Stomach (tissue), 19 donors: ENCODE measurements at places on chromosomes 4 and X.

GRCh38 chr4:172836661-172837060 lies 331.9 kb upstream of the GALNT7 start:
- H3K4me3 ChIP-seq = no peak overlapping the region
- H3K4me1 ChIP-seq = no peaks in the 10 kb centered on the region
- no peak overlapping the region for H3K27ac ChIP-seq
- no peaks in the 10 kb centered on the region for H3K27me3 ChIP-seq
- no peak for DNase-seq

GRCh38 chr4:165788686-165789463 lies 84.2 kb upstream of the TLL1 start:
- peak; percentile 47 for DNase-seq
- no peak overlapping the region for H3K27ac ChIP-seq
- no peaks in the 10 kb centered on the region for H3K27me3 ChIP-seq
- H3K36me3 ChIP-seq = no peaks in the 10 kb centered on the region
- no peaks in the 10 kb centered on the region for H3K4me1 ChIP-seq

GRCh38 chr4:70041652-70042286 lies 8.5 kb upstream of the HTN1 start:
- H3K4me3 ChIP-seq = no peak overlapping the region
- no peaks in the 10 kb centered on the region for H3K4me1 ChIP-seq
- DNase-seq = no peak
- H3K36me3 ChIP-seq = no peaks in the 10 kb centered on the region
- no peak overlapping the region for H3K27ac ChIP-seq

GRCh38 chr4:1207603-1208265 lies 35.4 kb upstream of the SPON2 start:
- H3K4me1 ChIP-seq = peaks cover 86% of the 10 kb centered on the region
- peak overlapping the region; percentile 78 for H3K27ac ChIP-seq
- H3K4me3 ChIP-seq = peak overlapping the region; percentile 15
- peak; percentile 66 for DNase-seq
- no peaks in the 10 kb centered on the region for H3K27me3 ChIP-seq

- no peaks in the 10 kb centered on the region for H3K36me3 ChIP-seq
- no peak overlapping the region for H3K4me3 ChIP-seq
- no peaks in the 10 kb centered on the region for H3K27me3 ChIP-seq
- H3K4me1 ChIP-seq = no peaks in the 10 kb centered on the region
- DNase-seq = no peak
Measured at GRCh38 chrX:8284131-8284530, 113.1 kb upstream of the VCX2 start.

GRCh38 chr4:153809307-153809706 lies 20.4 kb upstream of the SFRP2 start:
- no peaks in the 10 kb centered on the region for H3K27me3 ChIP-seq
- no peaks in the 10 kb centered on the region for H3K4me1 ChIP-seq
- no peak overlapping the region for H3K4me3 ChIP-seq
- H3K27ac ChIP-seq = no peak overlapping the region

DNA sequence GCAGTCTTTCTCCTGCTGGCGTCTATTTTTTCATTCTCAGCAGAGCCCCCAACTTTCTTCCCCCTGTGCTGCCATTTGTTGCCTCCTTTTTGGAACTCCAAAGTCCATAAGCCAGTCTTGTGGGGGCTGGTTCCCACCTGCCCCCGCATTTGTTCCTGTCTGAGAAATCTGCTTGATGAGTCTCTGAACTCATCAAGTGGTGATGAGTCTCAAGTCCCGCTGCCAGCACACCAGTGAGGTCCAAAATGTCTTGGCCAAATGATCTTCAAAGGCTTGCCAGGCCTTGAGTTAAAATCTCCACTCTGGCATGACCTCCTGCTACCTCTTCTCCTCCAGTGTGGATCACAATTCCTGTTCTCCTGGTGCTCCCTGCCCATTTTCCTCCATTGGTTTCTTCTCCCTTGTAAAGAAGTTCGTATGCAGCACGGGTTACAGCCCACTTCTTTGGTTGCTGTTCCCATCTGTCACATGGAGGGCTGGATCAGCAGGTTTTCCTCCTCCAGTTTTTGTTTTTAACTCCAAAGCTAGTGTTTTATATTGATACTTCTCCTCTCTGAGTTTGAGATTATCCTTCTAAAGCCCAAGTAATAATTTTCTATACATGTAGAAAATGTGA lies 72.7 kb upstream of the LIMCH1 start:
- H3K4me1 ChIP-seq = no peaks in the 10 kb centered on the region
- no peak for DNase-seq

GRCh38 chr4:123924536-123924935 lies 527.9 kb downstream of the SPRY1 start:
- DNase-seq = no peak
- no peak overlapping the region for H3K4me3 ChIP-seq
- no peaks in the 10 kb centered on the region for H3K4me1 ChIP-seq
- H3K36me3 ChIP-seq = no peaks in the 10 kb centered on the region

DNA sequence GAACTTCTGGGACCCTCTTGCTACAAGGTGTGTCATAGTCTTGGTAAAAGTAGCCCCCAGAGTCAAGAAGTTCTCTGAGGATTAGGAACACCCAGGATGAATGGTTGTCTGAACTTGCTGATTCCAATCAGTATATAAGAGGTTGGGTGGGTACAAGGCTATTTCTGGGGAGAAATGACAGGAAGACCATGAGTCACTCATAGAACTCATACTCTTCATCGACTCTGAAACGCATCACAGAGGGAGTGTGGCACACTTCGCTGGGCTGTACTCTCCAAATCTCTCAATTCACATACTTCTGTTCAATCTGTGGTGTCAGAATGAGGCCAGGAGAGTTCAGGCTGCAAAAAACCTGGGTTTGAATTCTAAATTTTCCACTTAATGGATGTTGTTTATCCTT lies 193.2 kb upstream of the LEF1 start:
- H3K27ac ChIP-seq = no peak overlapping the region
- H3K36me3 ChIP-seq = no peaks in the 10 kb centered on the region
- H3K4me3 ChIP-seq = no peak overlapping the region

GRCh38 chr4:67874986-67875385 lies 8.8 kb downstream of the TMPRSS11D start:
- H3K4me1 ChIP-seq = no peaks in the 10 kb centered on the region
- no peak for DNase-seq
- no peak overlapping the region for H3K27ac ChIP-seq
- no peaks in the 10 kb centered on the region for H3K36me3 ChIP-seq
- no peak overlapping the region for H3K4me3 ChIP-seq

GRCh38 chr4:185370268-185370949 lies 25.3 kb downstream of the LRP2BP start:
- H3K27me3 ChIP-seq = no peaks in the 10 kb centered on the region
- no peak overlapping the region for H3K4me3 ChIP-seq
- H3K4me1 ChIP-seq = no peaks in the 10 kb centered on the region
- H3K27ac ChIP-seq = no peak overlapping the region
- H3K36me3 ChIP-seq = peaks cover 26% of the 10 kb centered on the region

GRCh38 chr4:140342620-140343019 lies 30.8 kb upstream of the SCOC start:
- peaks cover 23% of the 10 kb centered on the region for H3K4me1 ChIP-seq
- H3K4me3 ChIP-seq = no peak overlapping the region
- H3K27ac ChIP-seq = no peak overlapping the region
- DNase-seq = no peak
